ENCODE measurements at places on chromosomes 11 and 22.

GRCh38 chr11:102322560-102322959 is 5.3 kb downstream of the BIRC3 start:
- no peak for DNase-seq

DNA sequence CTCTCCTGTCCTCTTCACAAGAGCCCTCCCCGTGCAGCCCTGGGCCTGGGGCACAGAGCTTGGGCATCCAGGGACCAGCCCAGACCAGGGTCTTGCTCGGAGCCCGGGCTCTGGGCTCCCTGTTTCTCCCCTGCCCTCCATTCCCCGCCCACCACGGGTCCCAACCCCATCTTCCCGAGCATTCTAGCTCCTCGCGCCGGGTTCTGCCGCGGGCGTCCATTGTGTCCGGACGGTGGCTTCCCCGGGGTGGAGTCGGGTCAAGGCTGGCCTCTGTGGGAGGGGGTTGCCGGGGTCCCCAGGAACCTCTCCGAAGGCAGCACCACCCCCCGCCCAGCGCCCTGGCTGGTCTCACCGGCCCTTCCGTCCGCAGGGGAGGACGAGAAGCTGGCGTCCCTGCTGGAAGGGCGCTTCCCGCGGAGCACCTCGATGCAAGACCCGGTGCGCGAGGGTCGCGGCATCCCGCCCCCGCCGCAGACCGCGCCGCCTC is 18.1 kb upstream of the ACR start:
- DNase-seq = no peak

DNA sequence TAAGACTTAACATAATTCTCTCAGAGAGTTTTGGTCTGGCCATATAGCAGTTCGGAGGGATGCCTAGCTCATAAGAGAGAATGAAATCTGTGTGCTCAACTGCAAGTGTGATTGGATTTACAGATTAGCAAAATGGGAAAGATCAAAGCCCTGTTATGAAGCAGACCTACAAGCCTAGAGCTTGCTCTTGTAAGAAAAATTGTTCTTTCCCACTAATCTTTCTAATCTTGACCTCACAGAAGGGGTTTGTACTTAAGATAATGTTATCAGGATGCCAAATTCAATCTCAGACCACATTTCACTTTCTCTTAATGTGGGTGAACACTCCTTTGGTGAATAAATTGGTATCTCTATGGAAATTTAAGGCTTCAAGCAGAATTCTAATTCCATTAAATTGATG is 267.2 kb downstream of the RAB38 start:
- no peak for DNase-seq

DNA sequence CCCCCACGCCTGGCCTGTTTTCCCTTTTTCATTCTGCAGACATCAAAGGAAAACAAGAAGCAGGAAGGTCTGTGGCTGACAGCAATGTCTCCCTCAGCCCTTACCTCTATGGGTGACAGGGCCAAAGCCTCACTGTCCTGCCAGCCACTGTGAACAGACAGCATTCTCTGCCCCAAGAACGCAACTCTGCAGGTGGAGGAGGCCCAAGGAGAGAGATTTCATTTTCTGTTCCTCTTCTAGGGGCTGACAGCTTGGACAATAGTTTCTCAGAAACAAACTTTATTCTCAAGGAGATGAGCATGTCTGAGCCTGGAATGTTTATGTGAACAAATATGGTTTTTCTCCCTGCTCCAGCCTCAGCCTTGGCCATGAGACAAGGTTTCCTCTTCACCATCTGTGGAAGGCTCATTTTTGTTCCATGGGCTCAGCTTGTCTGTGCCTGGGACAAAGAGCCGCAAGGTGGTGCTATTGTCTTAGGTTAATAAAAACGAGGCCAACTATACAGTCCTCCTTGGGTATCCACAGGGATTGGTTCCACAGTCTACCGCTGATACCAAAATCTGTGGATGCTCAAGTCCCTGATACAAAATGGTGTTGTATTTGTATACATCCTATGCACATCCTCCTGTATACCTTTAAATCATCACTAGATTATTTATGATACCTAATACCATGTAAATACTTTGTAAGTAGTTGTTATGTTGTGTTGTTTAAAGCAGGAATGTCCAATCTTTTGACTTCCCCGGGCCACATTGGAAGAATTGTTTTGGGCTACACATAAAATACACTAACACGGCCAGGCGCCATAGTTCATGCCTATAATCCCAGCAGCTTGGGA is 5.8 kb downstream of the PIWIL3 start:
- DNase-seq = peak; percentile 61

GRCh38 chr11:66866007-66866406 is 9.1 kb downstream of the LRFN4 start:
- DNase-seq = no peak

DNA sequence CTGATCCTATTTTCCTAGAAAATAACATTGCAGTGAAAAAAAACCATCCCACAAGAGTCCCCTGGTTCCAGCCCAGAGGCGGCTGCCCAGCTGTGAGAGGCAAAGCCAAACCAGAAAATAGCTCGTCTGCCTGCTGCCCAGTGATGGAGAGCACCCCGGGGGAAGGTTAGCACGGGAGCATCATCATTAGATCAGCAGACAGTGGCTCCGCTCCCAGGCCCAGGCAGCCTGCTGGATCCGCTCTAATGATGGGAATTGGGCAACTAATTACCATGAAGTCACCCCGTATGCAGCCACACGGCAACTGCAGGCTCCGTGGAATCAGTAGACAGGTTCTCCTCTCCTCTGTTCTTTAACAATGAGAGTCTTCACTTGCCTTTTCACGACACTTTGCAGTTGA is 17.1 kb upstream of the B3GAT1 start:
- no peak for DNase-seq

DNA sequence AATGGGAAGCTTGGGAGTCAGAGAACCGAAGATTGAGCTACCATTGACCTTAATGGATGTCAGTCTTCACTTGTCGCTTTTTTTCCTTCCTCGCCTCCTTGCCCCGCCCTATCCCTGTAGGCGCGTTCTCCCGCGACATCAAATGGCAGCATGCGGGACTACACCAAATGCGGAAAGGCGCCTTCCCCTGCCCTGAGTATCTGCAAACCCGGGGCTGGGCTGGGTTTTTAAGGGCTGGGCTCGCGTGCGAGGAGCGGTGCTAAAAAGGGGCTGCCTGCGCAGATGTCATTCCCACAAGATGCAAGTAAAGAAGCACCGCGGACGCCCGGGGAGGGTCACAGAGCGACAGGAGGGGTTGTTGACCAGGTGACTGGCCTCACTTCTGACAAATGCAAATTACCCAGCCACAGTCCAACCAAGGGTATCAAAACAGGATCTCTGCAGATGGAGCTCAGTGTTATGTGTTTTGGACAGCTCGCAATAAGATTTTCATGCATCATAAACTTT is 4.7 kb upstream of the FAM111B start:
- peak; percentile 69 for DNase-seq

- peak; percentile 87 for DNase-seq
These were observed 798 bp downstream of the AMPD3 start for GRCh38 chr11:10455637-10456487.

GRCh38 chr11:108743851-108744250 is 79.0 kb downstream of the DDX10 start:
- no peak for DNase-seq

DNA sequence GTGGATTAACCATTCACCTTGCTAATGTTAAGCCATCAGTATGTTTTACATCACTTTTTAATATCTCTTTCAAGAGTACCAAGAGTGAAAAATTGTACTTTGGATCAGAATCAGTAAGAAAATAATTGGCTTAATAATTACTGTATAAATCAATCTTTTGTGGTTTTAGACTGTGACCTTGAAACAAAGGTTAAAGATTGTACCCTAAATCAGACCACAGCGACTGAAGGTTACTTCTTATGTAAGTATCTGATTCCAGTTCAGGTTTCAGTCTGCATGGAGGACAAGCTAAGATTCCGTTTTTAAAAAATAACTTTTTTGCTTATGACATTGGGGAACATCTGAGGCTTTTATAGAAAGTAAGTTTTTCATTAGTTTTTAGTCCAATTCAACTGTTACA is 18.9 kb downstream of the CAT start:
- no peak for DNase-seq

DNA sequence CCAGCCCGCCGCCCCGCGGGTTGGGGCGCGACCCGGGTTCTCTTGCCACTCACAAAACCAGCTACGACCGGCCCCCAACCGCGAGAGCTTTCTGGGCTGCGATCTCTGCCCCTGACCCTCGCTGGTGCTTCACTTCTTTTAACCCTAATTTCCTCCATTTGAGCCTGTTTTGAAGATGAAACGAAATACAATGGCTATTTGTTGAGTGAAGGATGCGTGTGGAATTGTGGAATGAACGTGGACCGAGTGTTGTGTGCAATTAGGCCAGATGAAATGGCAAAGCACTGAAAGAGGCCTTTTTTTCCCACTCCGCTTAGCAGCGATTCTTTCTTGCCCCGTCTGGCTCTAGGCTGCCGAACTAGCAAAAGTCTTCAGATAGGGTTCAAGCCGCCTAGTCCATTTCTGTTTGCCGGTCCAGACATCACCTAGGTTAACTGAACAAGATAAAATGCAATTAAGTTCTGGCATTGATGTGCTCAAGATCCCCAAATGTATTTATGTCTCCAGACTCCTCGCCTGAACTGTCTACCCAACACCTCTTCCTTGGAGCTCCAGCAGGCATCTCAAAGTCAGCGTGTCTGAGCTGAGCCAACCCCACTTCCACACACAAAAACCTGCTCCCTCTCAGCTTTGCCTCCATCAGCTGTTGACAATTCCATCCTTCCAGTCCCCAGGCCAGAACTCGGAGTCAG is 471 bp upstream of the TMEM184B start:
- DNase-seq = no peak

- DNase-seq = no peak
These were observed 393.5 kb downstream of the TBC1D22A start for GRCh38 chr22:47155912-47156311.

DNA sequence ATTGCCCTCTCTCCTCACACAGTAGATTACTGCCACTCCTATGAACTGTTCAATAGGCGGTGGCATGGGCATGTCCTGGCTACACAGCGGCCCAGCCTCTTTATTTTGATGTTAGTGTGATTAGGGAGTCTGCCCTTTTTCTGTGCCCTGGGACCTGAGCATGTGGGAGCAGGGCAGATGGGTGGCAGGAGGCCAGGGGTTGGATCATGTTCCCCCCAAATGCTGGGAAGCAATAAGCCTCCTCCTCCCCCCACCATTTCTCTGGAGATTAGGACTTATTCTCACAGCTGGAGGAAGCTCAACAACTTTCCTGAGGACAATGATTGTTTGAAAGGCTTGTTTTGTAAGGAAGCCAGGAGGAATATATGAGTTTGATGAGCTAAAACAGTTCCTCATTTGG is 848 bp downstream of the HEPN1 start:
- DNase-seq = no peak

GRCh38 chr11:124944565-124944964 is 8.7 kb upstream of the HEPACAM start:
- DNase-seq = no peak

DNA sequence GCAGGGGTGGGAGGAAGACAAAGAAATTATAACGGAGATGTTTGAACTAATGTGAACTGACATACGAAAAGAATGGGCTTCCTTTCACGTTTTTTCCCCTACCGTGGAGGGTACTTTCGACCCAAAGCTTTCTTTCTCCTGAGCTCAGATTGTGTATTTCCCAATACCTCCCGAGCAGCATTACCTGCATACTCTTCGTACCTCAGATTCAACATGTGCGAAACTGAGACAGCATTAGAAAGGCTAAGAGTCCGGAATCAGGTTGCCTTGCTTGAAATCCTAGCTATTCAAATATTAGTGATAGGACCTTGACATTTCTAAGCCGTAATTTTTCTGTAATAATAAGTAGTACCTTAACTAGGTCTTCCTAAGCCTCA is 778 bp upstream of the PAK1 start:
- DNase-seq = no peak

- no peak for DNase-seq
These were observed 1.1 kb upstream of the ENTHD1 start for GRCh38 chr22:39894554-39895092.

GRCh38 chr11:46119352-46120216 is 1.7 kb downstream of the PHF21A start:
- DNase-seq = peak; percentile 59

- DNase-seq = no peak
These were observed 47.1 kb downstream of the CWC15 start for GRCh38 chr11:94926271-94926625.

DNA sequence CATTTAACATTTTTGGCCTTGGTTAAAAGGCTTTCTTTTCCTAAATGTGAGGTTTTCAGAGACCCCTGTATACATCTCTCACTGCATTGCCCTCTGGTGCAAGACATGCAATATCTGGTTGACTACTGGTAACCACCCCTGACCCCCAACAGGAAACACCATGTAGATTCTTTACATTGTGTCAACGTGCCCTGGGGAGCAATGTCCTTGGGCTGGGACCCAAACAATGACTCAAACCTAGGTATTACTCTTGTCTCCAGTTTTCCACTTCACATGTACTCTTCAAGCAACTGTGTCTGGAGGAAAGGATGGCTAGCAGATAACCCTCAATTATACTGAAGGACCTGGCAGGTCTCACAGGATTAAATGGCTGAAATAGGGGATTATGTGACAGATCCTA is 1.1 kb upstream of the GPR83 start:
- DNase-seq = no peak

DNA sequence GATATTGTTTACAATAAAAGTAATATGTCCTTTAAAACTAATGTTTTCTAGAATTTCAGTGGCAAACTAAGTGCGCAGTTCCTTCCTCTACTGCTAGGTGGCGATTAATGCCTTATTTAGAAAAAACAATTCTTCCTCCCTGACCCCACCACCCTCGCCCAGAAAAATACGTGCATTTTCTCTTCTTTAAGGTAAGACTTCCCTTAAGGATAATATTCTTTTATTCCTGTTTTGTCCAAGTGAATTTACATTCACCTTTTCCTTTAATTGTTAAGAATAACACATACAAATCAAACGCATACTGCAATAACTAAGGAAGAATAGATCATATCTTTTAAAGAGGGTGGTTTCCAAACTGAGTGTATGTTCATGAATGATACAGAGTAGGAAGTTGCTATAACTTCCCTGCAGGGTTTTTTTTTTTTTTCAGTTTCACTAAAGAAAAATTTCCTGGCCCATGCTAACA is 17.0 kb upstream of the PSMA1 start:
- DNase-seq = peak; percentile 61

- no peak for DNase-seq
These were observed 62.6 kb upstream of the RASD2 start for GRCh38 chr22:35477911-35478582.

DNA sequence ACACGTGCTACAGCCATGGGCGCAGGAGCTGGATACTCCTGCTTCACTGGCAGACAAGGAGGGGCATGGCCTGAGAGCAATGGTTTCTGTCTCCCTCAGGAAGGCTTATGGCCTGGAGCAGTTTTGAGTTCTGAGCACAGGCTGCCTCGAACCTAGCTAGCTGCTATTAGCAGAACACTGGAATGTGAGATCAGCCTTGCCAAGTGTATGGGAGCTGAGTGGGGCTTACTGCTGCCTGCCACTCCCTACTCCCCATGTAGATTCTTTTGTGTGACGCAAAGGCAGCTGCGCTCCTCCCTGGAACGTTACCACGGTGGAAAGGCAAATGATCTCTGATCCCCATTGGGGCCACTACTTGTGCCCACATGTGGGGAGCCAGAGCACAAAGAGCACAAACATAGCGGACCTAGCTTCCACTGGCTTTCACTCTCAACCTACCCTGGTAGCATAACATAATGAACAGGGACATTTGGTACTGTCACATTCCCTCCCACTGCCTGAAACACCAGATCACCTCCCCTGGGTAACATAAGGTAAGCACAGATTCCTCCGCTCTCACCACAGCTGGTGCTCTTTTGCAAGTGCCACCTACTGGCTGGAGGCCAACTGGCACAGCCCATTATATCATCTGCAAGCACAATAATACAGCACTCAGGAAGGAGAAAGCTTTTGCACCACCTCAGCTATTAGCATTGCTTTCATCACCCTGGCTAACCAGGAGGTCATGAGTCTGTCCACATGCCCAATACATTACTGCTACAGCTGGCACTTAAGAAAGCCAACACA is 84.6 kb upstream of the GUCY1A2 start:
- no peak for DNase-seq

All from activated CD4-positive, alpha-beta T cell treated with anti-CD3 and anti-CD28 coated beads, Interleukin-2, amount 10 ng/mL, durations not matched to agents 7 days and 5 days (primary cell).